Cardiac muscle cell (in vitro differentiated cells and primary cell): ENCODE measurements at places on chromosomes 7 and 10.
A peak's percentile ranks its signal among the peaks of the same experiment; 100 is the strongest.

DNA sequence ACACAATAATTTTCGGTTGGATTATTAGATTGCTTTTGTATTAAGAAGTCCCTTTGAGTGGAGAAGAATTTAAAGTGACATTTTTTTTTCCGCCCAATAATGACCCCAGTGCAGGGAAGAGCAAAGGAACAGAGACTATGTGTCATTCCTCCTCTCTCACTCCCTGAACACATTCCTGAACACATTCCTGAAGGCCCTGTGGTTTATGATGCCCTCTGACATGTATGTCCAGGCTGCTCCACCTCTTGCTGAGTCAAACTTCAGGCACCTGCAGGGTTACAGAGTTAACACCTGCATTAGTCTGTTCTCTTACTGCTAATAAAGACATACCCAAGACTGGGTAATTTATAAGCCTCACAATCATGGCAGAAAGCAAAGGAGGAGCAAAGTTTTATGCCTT lies 704.0 kb upstream of the LRRN3 start:
- DNase-seq = no peak
- H3K27me3 ChIP-seq = no peaks in the 10 kb centered on the region
- H3K27ac ChIP-seq = no peak overlapping the region
- peaks cover 9% of the 10 kb centered on the region for H3K4me1 ChIP-seq
- no peak overlapping the region for H3K4me3 ChIP-seq

GRCh38 chr10:114694752-114695151 lies 36.7 kb upstream of the ABLIM1 start:
- no peak overlapping the region for H3K27ac ChIP-seq
- peaks cover 14% of the 10 kb centered on the region for H3K4me1 ChIP-seq
- H3K4me3 ChIP-seq = no peak overlapping the region
- no peaks in the 10 kb centered on the region for H3K27me3 ChIP-seq
- peak; percentile 53 for DNase-seq

GRCh38 chr10:33302208-33302829 lies 32.1 kb downstream of the NRP1 start:
- H3K27ac ChIP-seq = no peak overlapping the region
- H3K27me3 ChIP-seq = no peaks in the 10 kb centered on the region
- DNase-seq = no peak
- H3K4me3 ChIP-seq = no peak overlapping the region
- peaks cover 12% of the 10 kb centered on the region for H3K36me3 ChIP-seq

- no peak overlapping the region for H3K4me3 ChIP-seq
- peak; percentile 92 for DNase-seq
- no peak overlapping the region for H3K27ac ChIP-seq
- no peaks in the 10 kb centered on the region for H3K36me3 ChIP-seq
- H3K27me3 ChIP-seq = no peaks in the 10 kb centered on the region
These were observed 33.1 kb downstream of the DENND2A start for GRCh38 chr7:140607441-140607989.
